Regular cardiac myocyte (primary cell): ENCODE measurements at places on chromosomes 4 and X. TPM values are rescaled to one million over a fixed set of nuclear protein-coding genes. Genes with fewer than 3 reads are reported as not detected.

The CEP44 gene
- 19.6 and 21.1 TPM in 2 replicates for total RNA-seq

The AREG gene
- total RNA-seq, result 3.9 and 5.9 TPM in 2 replicates

The AKAP14 gene
- not detected in 2 replicates for total RNA-seq

The C4orf50 gene
- total RNA-seq, result under 0.01 TPM in 1 of 2 replicates, not detected in the other

The TLR6 gene
- total RNA-seq, result 2.3 and 2.5 TPM in 2 replicates

The SLC7A11 gene
- total RNA-seq, result 13.0 and 32.0 TPM in 2 replicates
